ENCODE measurements at places on chromosomes 12 and 14. TPM values are rescaled to one million over a fixed set of nuclear protein-coding genes. Genes with fewer than 3 reads are reported as not detected.

Gene PMEL
- polyA plus RNA-seq = 0.86 TPM

Gene ADAMTS20
- polyA plus RNA-seq = not detected

Gene RFLNA
- polyA plus RNA-seq = not detected

DNA sequence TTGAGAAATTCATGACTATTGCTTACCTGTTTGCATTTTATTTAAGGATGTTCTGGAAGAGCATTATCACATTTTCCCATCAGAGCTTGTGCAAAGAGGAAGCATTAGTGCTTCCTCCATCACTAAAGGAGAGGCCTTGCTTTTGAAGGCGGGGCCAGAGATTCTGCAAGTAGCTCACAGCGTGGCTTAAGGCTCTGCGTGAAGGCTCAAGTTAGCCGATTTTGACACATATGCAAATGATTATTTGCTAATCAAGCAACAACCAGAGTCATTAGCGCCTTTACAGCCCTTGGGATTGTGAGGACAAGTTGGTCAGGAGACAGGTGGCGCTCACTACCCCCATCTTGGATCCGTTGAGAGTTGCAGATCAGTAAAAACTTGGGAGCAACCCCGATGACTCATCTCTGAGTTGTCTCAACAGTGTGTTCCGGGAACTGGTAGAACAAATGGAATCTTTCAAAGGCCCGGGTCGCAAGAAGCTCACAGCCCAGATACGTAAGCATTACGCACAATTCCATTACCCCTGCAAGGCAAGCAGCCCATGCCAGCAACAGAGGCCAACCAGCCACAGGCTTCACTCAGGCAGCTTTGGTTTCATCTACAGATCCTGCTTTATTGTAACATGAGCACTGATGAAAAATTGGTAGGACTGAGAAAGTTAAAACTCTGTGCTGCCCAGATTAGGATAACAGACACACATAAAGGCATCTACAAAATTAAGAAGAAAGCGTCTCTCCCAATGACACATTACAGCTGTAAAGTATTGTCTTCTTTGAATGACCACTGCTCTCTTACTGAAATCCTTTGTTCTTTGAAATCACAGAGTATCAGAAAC lies 34.9 kb upstream of the SPTSSA start:
- H3K27ac ChIP-seq = no peak overlapping the region
- H3K27me3 ChIP-seq = no peaks in the 10 kb centered on the region
- no peak for DNase-seq
- H3K36me3 ChIP-seq = no peaks in the 10 kb centered on the region

- no peak for DNase-seq
- H3K27ac ChIP-seq = no peak overlapping the region
- no peaks in the 10 kb centered on the region for H3K4me1 ChIP-seq
- no peaks in the 10 kb centered on the region for H3K27me3 ChIP-seq
Measured at GRCh38 chr12:93127582-93128331, 198.7 kb upstream of the EEA1 start.

DNA sequence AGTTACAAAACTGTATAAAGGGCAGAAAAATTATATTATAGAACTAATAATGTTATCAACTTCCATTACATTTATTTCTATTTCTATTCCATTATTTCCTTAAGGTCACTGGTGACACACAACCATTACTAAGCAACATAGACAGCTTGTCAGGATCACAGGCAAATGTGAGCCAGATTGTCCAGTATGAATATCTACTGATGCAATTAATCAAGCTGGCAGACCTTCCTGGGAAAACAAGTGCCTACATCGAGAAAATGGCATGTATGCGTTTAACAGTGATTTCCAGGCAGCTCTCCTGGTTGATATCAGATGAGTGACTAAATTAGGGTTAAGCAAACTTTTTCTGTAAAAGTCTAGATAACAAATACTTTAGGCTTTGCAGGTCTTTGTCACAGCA lies 36.9 kb upstream of the TSPAN8 start:
- H3K27ac ChIP-seq = no peak overlapping the region
- no peaks in the 10 kb centered on the region for H3K27me3 ChIP-seq
- no peak for DNase-seq
- no peak overlapping the region for H3K4me3 ChIP-seq

Gene CCDC184
- 0.15 TPM for polyA plus RNA-seq

Gene TMEM119
- not detected for polyA plus RNA-seq

- no peaks in the 10 kb centered on the region for H3K36me3 ChIP-seq
- DNase-seq = no peak
- H3K4me1 ChIP-seq = peaks cover 4% of the 10 kb centered on the region
- no peak within 1 kb of the TSS for H3K4me3 ChIP-seq
- no peak within 1 kb of the TSS for H3K27ac ChIP-seq
- no peaks in the 10 kb centered on the region for H3K27me3 ChIP-seq
Measured at GRCh38 chr12:120327593-120327992, at the start of gene PLA2G1B. Gene PLA2G1B (minus strand): TSS chr12:120327779. CDS start chr12:120327753, 26 bp downstream.

- no peaks in the 10 kb centered on the region for H3K4me1 ChIP-seq
- no peaks in the 10 kb centered on the region for H3K36me3 ChIP-seq
- DNase-seq = no peak
- H3K27ac ChIP-seq = no peak overlapping the region
Measured at GRCh38 chr12:60123557-60123956, 527.7 kb downstream of the SLC16A7 start.

GRCh38 chr12:25463521-25463920 lies 89.6 kb downstream of the LMNTD1 start:
- DNase-seq = no peak
- no peak overlapping the region for H3K27ac ChIP-seq
- no peaks in the 10 kb centered on the region for H3K36me3 ChIP-seq
- no peak overlapping the region for H3K4me3 ChIP-seq
- H3K4me1 ChIP-seq = no peaks in the 10 kb centered on the region

Gene SMOC1
- polyA plus RNA-seq = not detected

Gene ACSS3
- polyA plus RNA-seq = not detected

GRCh38 chr12:3350432-3350831 lies 140.6 kb upstream of the PRMT8 start:
- no peak overlapping the region for H3K4me3 ChIP-seq
- H3K36me3 ChIP-seq = no peaks in the 10 kb centered on the region
- no peak for DNase-seq

Gene KLRC4
- polyA plus RNA-seq = not detected

Gene VRTN
- polyA plus RNA-seq = not detected

GRCh38 chr14:75972801-75973421 lies 8.9 kb downstream of the TGFB3 start:
- no peaks in the 10 kb centered on the region for H3K27me3 ChIP-seq
- no peak overlapping the region for H3K27ac ChIP-seq
- DNase-seq = no peak
- no peaks in the 10 kb centered on the region for H3K4me1 ChIP-seq
- H3K36me3 ChIP-seq = no peaks in the 10 kb centered on the region

Data from CD4-positive, CD25-positive, alpha-beta regulatory T cell (primary cell).